ENCODE measurements at places on chromosomes 5 and 9. TPM values are rescaled to one million over a fixed set of nuclear protein-coding genes. Genes with fewer than 3 reads are reported as not detected.

The FAM151B gene
- 0.30 TPM for total RNA-seq

The IFNA2 gene
- total RNA-seq = not detected

The PCDHGA10 gene
- total RNA-seq = 0.53 TPM

The C9 gene
- not detected for total RNA-seq

The THBS4 gene
- total RNA-seq = 0.90 TPM

The CKMT2 gene
- total RNA-seq = not detected

The EMB gene
- 163 TPM for total RNA-seq

The SEMA5A gene
- 0.60 TPM for total RNA-seq
